A549 treated with DMSO at 1 μM for 4 hours (cell line): ENCODE measurements at places on chromosomes 12 and 14. TPM values are rescaled to one million over a fixed set of nuclear protein-coding genes. Genes with fewer than 3 reads are reported as not detected.

Gene C12orf60
- 1.4 to 2.2 TPM (median 1.8 TPM) in 5 replicates for total RNA-seq

Gene EPYC
- total RNA-seq, result not detected in 5 replicates

Gene KRT71
- not detected in 5 replicates for total RNA-seq

Gene CISTR
- total RNA-seq, result not detected in 5 replicates

Gene AQP5
- total RNA-seq, result not detected in 5 replicates

Gene PTPRO
- 0.05 to 0.08 TPM in 2 of 5 replicates, not detected in the others for total RNA-seq

Gene EFS
- not detected in 5 replicates for total RNA-seq

Gene KLRB1
- not detected in 5 replicates for total RNA-seq

Gene TSPAN19
- not detected in 5 replicates for total RNA-seq

Gene PZP
- total RNA-seq, result not detected in 5 replicates

Gene OR6C2
- total RNA-seq, result not detected in 5 replicates

Gene EGLN3
- total RNA-seq, result 3.7 to 6.1 TPM (median 5.1 TPM) in 5 replicates

Gene POLE2
- 12.4 to 15.2 TPM (median 14.3 TPM) in 5 replicates for total RNA-seq
